A549 (cell line): ENCODE measurements at places on chromosomes 5 and 9. TPM values are rescaled to one million over a fixed set of nuclear protein-coding genes. Genes with fewer than 3 reads are reported as not detected.

DNA sequence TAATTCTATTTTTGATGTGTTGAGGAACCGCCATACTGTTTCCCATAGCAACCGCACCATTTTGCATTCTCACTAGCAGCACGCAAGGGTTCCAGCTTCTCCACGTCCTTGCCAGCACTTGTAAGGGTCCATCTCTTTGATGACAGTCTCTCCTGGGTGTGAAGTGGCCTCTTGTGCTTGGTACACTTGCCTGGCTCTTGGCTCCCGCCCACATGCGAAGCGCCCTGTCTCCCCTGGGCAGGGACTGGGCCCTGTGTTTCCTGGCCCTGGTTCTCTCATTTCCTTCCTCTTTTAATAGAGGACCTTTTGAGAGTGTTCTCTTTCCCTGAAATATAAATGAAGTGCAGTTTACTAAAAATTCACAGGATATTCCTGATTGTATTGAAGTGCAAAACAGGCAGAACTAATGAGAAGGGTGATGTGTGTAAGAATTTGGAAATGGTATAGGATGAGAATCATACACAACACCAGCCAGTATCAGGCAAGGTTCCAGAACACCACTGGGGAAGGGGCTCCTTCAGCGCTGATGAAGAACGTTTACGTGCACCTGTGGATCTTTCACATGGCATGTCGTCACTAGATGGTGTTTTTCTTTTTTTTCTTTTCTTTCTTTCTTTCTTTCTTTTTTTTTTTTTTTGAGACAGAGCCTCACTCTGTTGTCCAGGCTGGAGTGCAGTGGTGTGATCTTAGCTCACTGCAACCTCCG, 73.0 kb downstream of the EHMT1 start:
- DNase-seq, result no peak

DNA sequence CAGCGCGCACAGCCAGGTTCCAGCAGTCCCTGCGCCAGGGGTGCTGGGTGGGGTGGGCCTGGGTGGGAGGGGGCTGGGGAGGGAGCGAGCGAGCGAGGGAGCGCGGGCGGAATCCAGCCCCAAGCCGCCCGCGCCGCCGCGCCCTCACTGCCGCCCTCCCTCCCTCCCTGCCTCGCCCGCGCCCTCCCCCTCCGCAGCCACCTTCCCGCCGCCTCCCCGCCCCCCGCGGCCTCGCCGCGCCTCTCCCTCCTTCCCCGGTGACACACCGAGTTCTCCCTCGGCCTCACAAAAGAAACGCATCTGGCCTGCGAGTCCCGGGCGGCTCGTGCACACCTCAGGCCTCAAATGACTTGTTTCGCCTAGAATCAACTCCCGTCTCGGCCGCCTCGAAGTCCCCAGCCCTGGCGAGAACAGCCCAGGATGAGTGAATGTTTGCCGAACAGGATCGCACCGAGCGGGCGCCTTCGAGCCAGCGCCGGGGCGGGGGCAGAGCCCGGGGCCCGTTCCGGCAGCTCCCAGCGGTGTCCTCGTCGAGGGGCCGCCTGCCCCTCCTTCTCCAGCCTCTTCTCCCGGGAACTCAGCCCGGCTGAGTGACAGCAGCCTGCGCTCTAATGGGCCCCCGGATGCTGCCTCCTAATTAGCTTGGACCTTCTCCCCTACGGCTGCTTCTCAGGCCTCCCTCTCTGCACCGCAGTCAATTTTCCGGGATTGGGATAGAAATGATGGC, 371 bp upstream of the PITX1 start:
- DNase-seq, result peak; percentile 70

- DNase-seq, result no peak
These were observed 241.4 kb upstream of the ZNF462 start for GRCh38 chr9:106621313-106622163.

DNA sequence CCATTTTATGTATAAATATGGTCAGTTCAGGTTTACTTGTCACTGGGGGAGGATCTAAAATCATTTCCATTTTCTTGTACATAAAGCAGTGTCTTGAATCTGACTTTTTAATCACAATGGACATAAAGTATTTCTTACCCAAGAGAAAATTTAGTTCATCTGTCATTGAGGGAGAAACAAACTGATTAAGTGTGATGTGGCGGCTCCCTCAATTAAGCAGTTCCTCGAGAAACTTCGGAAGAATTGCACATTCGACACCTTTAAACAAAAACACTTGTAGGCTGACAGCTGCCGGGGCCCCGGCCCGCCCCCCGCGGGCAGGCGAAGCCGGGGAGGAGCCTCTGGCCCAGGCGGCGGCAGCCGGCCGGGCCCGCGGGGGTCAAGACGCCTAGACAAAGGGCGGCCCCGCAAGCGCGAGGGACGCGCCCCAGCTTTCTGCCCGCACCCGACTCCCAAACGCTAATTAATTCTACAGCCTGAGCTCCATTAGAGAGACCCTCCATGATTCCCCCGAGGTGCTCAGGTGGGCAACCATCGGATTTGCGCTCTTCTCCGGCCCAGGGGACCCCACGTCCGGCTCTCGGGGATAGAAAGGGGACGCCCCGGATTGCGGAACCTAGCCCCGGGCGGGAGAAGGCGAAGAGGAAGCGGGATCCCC, 750 bp downstream of the TRIM36 start:
- no peak for DNase-seq

DNA sequence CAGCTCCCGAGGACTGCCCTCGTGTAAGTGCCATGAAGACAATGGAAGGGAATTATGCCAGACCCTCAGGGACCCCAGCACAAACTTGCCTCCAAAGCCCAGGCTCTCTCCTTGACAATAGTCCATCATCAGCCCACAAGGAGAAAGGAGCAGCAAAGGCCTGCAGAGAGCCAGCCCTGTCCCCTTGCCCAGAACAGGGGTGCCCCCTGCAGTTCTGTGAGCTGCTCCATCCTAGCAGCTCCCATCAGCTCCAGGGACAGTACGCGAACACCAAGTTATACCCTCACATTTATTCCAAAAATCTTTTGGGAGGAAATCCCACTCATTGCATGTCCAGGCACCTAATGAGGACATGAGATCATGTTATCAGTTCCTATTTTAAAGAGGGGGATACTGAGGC, 11.1 kb downstream of the BARX1 start:
- DNase-seq, result no peak

- DNase-seq, result no peak
These were observed 1.6 kb downstream of the NPR3 start for GRCh38 chr5:32712481-32713360.

DNA sequence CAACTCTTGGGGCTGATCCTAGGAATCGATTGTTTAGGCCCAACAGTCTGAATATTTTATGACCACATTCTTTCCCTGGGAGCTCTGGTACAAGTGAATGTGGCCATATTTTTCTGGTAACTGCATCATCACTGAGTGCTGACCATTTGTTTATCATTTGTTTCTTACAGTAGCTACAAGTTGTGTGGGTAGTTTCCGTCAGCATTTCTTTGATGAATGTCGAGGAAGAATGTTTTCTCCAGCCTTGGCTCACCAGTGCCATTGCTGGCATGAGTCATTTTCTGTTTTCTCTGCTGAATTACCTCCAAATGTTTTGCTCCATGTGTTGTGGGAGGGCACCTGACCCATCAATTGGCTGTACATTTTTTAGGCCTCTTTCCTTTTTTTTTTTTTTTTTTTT, 14.1 kb upstream of the CARD19 start:
- DNase-seq, result no peak

Gene PCDHGA2
- 0.47 to 0.78 TPM (median 0.58 TPM) in 3 replicates for polyA plus RNA-seq

Gene ENTREP1
- 0.03 to 0.10 TPM (median 0.04 TPM) in 3 replicates for polyA plus RNA-seq
